8988T (cell line): ENCODE measurements at places on chromosomes 13 and 19.

GRCh38 chr13:99275093-99275469, 16.9 kb upstream of the GPR18 start:
- no peak for DNase-seq

DNA sequence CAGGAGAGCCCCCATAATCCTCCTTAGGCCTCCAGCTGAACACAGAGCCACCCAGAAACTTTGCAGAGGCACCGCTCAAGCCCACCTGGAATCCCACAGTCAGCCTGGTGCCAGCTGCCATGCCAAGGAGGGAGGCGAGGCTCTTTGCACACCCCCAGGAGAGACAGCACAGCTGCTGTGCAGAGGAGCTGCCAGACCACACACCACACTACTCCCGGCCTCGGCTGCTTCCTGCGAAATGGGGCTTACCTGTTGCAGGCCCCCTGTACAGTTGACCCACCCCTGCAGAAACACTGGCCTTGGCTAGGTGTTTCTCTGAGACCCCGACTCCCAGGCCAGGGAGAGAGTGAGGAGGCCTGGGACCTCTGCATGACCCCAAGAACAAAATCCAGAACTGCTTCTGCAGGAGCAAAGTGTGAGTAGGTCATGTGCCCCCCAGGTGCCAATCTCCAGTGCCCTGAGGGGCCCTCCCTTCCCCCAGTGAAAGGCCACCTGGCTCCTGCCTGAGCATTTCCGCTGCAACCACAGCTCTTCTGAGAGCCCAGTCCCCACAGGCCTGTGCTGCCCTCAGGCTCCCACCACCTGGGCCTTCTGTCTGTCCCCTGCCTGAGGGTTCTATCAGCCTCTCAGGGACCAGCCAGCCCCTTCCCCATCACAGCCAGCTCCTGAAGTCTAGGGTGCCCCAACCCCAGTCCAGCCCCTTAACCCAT, 580.4 kb downstream of the UQCRFS1 start:
- no peak for DNase-seq

GRCh38 chr19:34269968-34270621, 15.7 kb downstream of the GARRE1 start:
- DNase-seq, result no peak

- peak; percentile 29 for DNase-seq
Measured at GRCh38 chr13:108915634-108916512, 286.5 kb downstream of the MYO16 start.

DNA sequence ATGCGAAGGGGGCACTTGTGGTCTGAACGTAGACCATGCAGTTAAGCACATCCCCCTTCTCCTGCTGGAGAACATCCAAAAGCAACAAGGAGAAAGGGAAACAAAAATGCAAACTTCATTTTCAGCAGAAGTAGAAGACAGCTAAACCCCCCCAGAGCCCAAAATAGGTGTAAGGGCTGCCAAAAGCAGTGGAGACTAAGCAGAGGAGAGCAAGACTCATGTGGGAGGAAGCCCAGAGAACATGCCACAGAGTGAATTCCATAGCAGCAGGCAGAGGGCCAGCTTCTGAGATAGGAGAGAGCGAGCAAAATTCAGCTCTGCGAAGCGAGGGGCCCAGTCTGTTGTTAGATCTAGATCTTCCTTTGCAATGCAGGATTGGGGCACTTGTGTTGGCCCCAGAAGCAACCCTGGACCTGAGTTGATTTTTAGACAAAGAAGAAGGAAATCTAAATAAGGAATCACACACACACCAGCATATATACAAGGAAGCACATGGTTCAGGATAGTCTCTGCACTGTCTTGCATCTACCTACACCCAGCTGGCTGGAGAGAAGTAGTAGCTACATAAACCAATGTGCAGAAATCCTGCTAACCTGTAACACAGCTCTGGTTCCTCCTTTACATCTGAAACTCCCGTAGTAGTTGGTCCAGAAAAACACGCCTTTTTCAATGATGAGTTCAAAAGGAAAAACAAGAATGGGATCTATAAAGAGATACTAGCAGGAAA, 199.6 kb downstream of the SPRY2 start:
- DNase-seq, result no peak

DNA sequence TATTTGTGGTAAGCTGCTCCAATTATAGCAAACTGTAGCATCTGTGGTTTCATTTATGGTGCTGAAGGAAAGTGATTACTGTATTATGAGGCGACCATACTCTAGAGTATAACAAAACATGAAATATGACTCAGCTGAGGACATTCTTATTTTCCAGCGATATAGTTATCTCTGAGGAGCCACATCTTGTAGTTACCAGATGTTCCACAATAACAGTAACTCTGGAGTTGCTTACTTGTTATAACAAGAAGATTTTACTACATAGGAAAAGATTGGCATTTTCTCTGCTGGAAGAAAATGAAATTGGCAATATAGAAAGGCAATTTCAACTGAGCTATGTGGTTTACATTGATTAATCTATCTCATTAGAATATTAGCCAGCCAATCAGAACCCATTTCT, 1634.2 kb downstream of the PCDH9 start:
- DNase-seq, result no peak

GRCh38 chr19:34243876-34244578, 10.3 kb upstream of the GARRE1 start:
- DNase-seq, result no peak

- DNase-seq, result no peak
Measured at GRCh38 chr13:80030491-80030890, 310.4 kb downstream of the SPRY2 start.

DNA sequence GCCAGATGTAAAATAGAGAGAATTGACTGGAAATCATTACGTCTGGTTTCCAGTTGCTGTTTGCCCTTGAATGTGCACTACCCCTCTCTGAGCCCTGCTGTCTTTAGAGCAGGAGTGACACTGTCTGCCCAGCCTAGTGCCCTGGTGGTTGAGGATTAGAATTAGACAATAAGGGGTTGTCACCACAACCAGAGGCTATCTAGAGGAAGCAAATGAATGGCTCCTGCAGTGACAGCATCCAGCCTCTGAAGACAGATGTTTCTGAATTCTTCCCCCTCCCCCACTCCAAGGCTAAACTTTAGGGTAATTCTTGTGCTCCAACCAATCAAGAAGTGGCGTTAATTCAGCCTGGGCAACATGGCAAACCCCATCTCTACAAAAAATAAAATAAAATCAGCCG, 2.0 kb downstream of the RAB8A start:
- no peak for DNase-seq

- DNase-seq, result no peak
Measured at GRCh38 chr13:20843166-20843565, 59.4 kb downstream of the XPO4 start.

DNA sequence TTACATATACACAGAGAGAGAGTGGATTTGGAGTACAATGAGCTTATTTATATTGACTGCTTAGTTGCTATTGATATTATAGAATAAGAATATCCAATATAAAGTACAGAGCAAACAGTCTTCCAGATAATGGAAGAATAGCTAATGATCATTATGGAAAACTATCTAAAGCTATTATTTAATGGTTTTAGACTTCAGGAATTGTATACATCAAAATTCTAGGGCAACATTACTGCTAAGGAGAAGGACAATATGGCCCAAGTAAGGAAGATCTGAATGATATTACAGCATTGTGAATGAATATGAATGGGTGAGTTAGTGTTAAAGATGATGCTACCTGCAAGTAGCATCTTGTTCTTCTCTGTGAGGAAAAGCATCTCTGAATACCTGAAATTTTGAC, 604.2 kb upstream of the PCDH20 start:
- no peak for DNase-seq

DNA sequence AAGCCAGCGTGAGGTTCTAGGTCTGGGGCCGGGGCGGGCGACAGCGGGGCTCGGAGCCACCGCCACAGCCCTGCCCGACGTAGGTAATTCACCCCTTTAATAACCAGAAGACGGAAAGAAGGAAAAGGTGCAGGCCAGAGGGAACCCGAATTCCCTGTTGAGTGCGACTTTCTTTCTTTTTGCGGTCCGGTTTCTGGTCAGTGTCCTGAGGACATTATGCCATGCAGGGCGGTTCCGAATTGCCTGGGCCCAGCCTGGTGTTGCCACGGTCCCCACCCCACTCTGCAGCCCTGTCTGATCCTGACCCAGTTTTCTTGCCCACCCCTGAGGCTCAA, 18.4 kb upstream of the TFDP1 start:
- DNase-seq, result no peak
